ENCODE measurements at places on chromosomes 2 and 18.

- DNase-seq: no peak
Measured at GRCh38 chr2:41313082-41313481, 734.7 kb upstream of the PKDCC start.

GRCh38 chr18:5196253-5197031, 615 bp downstream of the AKAIN1 start:
- no peak for DNase-seq

- DNase-seq: no peak
Measured at GRCh38 chr2:101331202-101331601, 22.7 kb upstream of the RNF149 start.

- no peak for DNase-seq
Measured at GRCh38 chr2:107028661-107029060, 142.7 kb upstream of the ST6GAL2 start.

DNA sequence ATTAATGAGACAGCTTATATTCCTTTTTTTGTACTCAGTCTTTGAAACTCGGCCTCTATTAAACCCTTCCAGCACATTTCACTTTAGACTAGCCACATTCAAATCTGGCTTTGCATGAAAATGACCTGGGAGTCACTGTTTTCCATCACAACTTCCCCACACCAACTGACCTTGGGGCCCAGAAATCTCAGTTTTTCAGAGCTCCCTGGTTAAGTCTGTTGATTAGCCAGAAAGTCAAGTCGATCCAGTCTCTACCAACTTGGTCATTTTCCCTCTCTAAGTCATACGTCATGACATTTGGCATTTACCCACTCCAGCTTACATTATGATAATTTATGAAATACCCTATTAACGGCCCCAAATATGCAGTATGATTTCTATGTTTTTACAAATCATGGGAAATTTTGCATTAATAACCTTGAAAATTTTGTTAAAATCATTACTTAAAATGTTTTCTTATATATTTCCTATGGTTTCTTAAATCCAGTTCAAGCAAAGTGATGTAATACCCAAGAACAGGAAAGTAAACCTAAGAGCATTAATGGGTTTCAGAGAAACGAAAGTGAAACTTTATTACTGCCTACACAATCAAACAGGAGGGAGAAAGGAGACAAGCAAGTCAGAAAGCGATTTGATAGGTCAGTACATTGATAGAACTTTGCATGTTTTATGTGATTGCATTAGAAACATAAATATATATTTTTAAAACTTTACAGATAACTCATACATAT, 77.1 kb downstream of the SPATS2L start:
- no peak for DNase-seq

Data from substantia nigra (tissue), 51 donors.